Stimulated activated CD4-positive, alpha-beta T cell treated with anti-CD3 and anti-CD28 coated beads, Interleukin-2, amount 100 ng/mL, for 48 hours (primary cell): ENCODE measurements at places on chromosomes 7 and 10.

DNA sequence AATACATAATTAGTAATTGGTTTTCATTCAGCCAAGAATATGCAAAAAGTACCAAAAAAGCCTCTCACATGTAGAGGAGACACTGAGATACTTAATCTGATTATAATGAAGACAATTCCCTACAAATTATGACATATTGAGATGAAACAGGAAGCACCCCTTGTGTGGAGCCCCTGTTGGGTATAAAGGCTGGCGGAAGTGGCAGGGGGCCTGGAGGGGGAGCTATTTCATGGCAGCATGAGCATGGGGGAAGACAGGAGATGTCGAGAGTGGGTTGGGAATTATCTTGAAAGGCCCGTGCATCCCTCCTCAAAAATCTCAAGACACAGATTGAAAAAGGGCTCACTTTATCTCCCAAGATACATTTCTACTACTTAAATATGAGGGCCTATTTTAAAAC is 96.9 kb downstream of the PIP4K2A start:
- no peak for DNase-seq

GRCh38 chr10:2972216-2972615 is 95.1 kb upstream of the PFKP start:
- no peak for DNase-seq

GRCh38 chr7:44561962-44562621 is 11.6 kb downstream of the DDX56 start:
- DNase-seq: no peak

DNA sequence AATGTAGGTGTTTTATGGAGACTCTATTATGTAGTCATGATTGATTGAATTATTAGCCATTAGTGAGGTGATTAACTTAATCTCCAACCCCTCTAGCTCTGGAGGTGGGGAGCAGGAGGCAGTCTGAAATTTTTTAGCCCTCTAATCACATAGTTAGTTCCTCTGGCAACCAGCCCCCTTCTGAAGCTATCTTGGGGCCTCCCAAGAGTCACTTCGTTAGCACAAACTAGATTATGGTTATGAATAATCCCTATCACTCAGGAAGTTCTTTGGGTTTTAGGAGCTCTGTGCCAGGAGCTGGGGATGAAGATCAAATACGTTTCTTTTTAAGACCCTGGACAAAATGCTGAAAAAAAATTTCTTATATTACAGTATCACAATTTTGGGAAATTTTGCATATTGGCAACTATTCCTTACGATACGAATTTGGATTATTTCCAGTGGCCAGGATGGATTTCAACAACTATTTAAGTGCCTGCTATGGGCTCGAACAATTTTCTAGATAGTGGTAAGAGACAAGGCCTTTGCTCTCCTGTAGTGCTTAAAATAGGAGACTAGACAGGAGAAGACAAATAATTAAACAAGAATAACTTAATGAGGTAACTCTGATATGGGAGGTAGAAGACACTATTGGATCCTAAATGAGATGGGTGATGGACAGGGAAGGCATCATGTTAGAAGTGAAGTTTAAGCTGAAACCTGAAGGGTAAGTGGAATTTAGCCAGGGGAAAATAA is 52.9 kb downstream of the BTAF1 start:
- DNase-seq: no peak

DNA sequence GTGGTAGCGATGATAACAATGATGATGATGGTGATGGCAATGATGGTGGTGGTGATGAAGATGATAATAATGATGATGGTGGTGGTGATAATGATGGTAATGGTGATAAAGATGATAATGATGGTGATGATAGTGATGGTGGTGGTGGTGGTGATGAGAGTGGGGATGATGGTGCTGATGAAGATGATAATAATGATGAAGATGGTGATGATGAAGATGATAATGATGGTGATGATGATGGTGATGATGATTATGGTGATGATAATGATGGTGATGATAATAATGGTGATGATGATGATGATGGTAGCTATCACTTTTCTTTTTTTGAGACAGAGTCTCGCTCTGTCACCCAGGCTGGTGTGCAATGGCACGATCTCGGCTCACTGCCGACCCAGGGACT is 144.5 kb upstream of the PCBD1 start:
- DNase-seq: no peak

- no peak for DNase-seq
Observed at GRCh38 chr10:72954596-72955554, at the start of gene PLA2G12B. TSS of gene PLA2G12B (minus strand) at chr10:72954806. CDS start at chr10:72954685, 121 bp downstream.

GRCh38 chr7:50190776-50191175 is 97.7 kb upstream of the ZPBP start:
- DNase-seq: no peak

DNA sequence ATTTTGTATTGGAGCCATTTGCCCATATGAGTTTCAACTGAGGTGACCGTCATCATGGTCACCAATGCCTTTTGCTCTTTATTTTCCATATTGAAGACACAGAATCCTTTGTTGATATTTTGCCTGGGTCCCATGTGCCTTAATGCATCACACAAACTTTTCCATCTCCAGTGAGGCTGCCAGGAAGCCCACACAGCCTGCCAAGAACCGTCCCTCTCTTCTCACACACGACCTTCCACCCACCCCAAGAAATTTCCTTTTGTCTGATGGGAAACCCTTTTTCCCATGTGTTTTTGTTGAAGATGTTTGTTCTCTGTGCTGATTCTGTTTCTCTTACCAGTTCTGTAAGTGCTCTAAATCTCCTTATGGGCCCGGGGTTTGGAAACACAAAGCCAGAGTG is 168.9 kb downstream of the CSTF2T start:
- DNase-seq: no peak

DNA sequence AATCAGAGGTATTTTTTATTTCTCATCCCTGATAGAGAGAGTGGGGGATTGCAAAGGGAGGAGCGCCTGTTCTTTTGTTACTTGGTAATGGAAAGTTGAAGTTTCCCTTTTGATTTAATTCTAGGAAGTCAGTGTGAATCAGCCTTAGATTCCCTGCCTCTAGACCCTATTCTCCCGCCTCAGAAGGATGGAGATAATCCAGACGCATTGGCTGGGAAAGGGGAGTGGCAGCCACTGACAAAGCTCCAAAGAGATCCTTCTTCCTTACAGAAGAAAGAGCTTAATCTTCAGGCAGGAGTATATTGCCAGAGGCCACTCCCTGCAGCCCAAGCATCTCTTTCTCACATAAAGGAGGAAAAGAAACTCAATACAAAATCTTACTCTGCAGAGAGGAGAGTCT is 122.3 kb upstream of the GALNT17 start:
- DNase-seq: no peak

DNA sequence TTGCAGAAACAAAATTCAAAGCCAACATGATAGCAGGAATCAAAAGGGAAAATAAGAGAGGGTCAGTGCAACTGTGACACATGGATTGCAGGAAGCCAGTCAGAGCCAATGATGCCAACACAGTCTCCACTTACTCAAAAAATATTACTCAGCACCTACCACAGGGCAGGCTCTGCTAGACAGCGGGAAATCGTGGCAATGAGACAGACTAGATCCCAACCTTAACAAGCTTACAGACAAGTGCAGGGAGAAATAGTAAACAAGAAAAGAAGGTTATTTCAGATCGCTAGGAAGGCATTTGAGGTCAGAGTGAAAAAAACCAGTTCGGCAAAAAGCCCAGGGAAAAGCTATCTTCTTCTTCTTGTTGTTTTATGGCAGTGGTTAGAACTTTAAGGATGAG is 45.2 kb upstream of the NPFFR1 start:
- DNase-seq: no peak

DNA sequence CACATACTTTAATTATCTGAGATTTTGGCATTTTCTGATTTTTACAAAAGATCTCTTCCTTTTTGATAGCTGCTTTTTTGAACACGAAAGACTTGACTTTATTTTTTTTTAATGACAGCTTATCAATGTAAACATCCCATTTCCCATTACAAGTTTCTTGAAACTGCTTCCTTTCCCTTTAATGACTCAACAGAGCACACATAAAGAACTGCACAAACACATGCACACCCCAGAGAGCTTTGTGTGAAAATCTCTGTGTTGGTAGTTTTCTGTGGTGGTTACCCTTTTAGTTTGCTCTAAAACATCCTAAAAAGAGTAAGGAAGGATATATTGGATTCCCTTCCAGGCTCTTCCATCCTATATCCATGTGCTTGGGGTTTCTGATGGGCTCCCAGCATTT is 125.1 kb upstream of the ZNF32 start:
- DNase-seq: no peak

DNA sequence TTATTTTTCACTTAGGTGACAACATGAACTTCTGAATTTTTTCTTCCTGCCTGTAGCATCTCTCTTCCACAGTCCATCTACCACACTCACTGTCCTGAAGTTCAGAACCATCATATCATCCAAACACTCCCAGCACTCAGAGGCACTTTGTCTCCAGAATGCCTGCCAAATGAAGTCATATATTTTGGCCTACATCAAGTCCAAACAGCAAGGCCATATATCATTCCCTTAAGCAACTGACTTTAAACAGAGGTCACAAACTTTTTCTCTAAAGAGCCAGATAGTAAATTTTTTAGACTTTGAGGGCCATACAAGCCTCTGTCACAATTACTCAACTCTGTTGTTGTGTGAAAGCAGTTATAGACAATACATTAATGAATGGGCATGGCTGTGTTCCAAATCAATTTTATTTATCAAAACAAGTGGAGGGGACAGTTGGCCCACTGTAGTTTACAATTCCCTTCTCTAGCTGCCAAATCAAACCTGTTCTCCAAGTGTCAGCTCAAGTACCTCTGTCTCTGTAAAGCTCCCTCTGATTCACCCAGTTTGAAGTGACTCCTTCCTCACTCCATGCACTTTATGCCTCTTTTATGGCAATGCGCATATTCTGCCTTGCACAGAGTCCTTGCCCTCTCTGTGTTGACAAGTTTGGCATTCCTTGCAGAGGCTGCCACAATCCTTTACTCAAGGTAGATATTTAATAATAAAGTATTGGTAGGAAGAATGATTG is 305.7 kb downstream of the FZD1 start:
- DNase-seq: no peak

DNA sequence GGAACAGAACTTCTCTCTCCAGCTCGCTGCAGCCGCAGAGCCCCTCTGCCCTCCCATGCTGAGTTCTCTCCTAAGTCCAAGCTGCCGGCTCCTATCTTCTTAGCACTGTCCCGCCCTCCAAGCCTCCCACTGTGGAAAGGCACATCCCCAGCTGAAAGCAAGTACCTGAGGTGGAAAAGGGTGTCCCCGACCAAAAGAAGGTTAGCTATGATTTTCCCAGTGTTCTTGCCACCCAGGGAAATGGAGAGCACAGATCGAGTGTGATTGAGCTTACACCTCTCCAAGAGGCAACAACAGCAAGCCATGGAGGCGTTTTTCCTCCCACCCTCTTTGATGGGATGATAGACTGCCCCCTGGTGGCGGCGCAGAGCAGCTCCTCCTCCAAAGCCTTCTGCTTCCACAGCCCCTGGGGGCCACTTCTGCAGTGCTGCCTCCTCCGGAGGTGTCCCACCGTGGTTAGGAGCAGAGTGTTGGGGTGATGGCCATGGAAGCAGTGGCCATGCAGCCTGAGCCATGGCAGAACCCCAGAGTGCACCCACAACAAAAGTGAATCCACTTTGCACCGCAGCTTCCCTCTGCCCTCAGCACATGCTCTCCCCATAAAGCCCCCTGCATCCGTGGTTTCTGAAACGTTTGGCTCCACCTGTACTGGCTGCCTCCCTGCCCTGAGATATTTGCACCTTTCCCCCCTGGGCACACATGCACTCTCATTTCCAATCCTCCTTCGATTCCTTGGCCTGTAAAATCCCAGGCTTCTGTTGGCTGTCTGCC is 143.1 kb upstream of the STK17A start:
- peak; percentile 59 for DNase-seq

DNA sequence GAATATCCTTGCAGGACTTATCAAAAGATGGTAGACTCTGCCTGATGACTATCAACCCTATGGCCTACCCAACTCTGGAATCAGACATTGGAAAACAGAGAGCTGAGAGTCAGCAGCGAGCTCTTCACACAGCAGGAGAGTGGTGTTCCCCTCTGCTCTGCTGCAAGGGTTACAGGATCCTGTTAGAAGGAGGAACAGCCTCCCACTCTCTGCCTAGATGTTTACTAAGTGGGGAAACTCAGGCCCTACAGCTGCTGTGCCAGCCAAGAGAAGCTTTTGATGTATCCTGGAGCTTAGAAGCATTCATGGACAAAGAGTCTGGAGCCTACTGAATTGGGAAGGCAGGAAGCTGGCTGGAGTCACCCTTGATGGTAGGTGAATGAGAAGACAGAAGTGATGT is 104.6 kb downstream of the ABLIM1 start:
- DNase-seq: no peak

- peak; percentile 60 for DNase-seq
Observed at GRCh38 chr10:1420661-1421362, 316.5 kb downstream of the ADARB2 start.

DNA sequence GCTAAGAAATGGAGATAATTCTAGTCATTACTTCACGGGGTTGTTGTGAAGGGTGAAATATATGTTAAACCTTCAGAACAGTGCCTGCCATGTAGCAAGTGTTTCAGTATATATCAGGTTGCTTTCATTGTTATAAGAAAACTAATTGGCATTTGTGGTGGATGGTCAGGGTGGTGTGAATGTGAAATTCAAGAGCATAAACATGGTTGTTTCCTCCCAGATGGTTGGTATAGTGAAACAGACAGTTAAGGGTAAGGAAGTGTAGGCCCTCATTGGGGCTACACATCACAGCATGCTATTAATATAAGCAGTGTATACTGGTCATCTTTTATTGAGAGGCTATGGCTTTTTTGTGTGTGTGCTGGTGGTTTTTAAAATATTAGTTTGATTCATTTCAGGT is 171.6 kb downstream of the AUTS2 start:
- DNase-seq: no peak

DNA sequence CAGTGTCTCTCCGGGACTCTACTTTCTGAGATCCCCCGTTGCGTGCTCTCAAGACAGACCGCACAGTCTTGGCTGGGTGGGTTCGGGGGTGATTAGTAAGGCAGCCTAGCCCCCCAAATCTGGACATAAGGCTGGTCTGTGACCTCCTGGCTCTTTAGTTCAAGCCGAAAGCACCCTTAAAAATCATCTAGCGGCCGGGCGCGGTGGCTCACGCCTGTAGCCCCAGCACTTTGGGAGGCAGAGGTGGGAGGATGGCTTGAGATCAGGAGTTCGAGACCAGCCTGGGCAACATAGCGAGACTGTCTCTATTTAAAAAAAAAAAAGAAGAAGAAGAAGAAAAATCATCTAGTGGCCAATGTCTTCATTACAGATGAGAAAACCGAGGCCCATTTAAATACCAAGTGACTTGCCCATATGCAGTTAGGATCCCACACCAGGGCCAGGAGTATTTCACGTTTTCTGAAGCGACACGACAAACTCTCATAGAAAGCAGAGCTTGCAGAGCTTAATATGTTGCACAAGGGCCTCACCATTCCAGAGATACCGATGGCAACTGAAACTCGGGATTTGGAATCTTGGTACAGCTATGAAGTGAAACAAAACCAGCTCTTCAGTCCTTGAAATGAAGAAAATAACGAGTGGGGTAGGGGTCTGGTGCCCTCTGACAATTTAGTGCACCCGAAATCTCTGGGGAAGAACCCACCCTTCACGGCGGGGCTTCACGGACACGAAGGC is 703 bp upstream of the HILPDA start:
- no peak for DNase-seq

GRCh38 chr7:157020514-157021070 is 10.1 kb upstream of the MNX1 start:
- no peak for DNase-seq
